ENCODE measurements at places on chromosomes 2 and 18.

- DNase-seq: no peak
Measured at GRCh38 chr2:60280238-60280637, 273.2 kb downstream of the BCL11A start.

GRCh38 chr2:241598061-241598460 lies 38.9 kb downstream of the THAP4 start:
- no peak for DNase-seq

DNA sequence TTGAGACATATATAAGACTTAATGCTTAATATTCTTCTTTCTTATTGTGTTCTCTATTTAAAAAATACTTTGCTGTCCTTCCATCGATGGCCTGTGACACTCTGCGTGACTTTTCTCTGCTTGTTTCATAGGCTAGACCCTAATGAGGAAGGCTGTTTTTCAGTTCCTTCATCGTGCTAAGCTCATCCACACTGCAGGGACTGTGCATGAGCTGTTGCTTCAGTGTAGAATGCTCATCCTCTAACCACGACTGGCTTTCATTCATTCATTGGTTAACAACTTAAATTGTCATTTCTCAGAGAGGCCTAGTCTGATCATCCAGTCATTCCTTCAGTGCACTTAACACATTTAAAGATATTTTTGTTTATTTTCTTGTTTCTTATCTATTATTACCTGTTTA lies 134.4 kb downstream of the CCDC85A start:
- no peak for DNase-seq

- DNase-seq: no peak
Measured at GRCh38 chr18:27017901-27018500, 152.5 kb upstream of the AQP4 start.

DNA sequence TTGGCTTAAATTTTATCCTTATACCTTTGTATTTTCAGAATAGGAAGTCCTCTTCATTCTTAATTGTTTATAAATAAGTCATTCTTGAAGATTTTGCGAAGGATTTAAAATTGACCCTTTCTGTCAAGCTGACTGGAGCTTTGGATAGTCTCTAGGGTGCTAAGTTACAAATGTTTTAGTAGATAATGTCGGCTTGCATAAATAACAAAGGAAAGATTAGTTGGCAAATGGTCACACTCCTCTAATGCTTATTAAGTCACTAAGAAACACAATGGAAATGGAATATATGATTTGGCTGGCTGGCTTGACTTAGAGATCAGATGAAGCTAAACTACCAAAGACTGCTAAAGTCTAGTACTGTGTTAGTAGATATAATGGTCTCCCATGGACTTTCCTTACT lies 40.6 kb downstream of the UBXN4 start:
- DNase-seq: no peak

DNA sequence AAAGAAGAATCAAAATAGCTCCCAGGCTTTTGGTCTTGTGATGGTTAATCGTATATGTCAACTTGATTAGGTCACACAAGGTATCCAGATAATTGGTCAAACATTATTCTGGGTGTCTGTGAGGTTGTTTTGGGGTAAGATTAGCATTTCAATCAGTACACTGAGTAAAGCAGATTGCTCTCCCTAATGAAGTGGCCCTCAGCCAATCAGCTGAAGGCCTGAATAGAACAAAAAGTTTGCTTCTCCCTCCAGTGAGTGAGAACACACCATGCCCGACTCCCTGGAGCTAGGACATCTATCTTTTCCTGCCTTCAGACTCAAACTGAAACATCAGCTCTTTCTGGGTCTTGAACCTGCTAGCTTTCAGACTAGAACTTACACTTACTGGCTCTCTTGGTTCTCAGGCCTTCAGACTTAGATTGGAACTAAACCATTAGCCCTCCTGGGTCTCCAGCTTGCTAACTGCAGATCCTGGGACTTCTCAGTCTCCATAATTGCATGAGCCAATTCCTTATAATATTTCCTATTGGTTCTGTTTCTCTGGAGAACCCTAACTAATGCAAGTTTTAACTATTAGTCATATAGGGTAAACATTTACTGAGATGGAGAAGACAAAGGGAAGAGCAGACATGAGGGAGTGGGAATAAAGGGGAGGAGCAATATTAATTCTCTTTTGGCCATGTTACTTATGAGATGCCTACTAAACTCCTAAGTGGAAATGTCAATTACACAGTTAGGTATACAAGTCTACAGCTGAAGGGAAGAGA lies 25.5 kb downstream of the LNPK start:
- DNase-seq: no peak

DNA sequence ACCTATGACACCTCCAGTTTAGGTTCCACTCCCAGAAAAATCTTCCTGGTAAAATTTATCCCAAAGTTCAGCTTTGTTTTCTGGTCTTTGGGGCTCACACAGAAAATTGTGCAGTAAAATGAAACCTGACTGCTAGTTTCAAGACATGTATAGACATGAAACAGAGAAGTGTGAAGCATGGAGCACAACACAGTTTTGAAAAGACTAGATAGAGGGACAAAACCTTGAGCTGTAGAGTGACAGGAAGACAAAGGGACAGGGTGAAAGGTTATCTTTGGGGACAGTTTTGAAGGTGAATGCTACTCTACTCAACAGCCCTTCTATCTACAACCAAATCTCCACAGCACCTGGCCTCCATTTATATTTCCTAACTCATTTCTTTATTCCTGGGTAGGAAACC lies 352.6 kb downstream of the RBM43 start:
- no peak for DNase-seq

- no peak for DNase-seq
Measured at GRCh38 chr2:219983836-219984235, 356.4 kb downstream of the SLC4A3 start.

DNA sequence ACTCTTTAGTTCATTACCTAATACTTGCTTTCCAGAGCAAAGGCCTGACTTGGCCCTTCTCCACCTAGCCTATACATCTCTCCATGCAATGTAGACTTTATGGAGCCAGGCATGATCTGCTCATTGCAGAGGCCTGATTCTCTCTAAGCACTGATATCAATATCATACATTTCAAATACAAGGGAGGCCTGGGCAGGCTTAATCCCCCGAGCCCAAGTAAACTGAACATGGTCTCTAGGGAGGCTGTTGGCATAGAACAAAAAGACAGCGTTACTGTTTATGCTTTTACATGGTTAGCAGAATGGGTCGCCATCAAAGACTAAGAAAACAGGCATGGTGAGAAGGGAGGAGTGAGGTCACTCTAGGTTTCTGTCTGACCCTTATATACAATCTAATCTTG lies 695.1 kb downstream of the ZEB2 start:
- DNase-seq: no peak

GRCh38 chr2:65103013-65103715 lies 26.7 kb downstream of the RAB1A start:
- DNase-seq: no peak

DNA sequence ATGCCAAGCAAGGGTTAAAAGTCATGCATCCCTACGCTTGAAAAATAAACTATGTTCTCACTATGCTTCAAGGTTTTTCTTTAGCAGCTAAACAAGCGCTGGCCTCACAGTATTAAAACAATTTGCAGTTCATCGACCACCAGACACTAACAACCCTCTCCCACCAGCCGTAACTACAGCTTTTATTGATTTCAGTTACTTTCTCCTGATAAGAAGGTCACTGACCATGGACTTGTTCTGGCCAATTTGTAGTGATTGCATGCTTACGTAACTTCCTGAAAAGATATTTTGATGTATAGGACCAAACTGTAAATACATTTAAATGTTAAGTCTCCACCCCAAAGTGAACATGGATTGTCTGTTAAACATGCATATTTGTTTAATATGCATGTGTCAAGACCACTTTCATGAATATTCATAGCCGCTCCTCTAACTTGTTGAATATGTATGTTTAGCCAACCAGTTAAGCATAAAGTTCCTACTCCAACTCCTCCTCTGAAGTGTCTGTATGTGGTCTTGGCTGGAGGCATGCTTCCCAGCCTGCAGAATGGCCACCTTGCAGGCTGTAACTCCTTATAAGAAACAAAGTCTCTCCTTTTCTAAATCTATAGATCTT lies 1.7 kb upstream of the THOC1 start:
- no peak for DNase-seq

DNA sequence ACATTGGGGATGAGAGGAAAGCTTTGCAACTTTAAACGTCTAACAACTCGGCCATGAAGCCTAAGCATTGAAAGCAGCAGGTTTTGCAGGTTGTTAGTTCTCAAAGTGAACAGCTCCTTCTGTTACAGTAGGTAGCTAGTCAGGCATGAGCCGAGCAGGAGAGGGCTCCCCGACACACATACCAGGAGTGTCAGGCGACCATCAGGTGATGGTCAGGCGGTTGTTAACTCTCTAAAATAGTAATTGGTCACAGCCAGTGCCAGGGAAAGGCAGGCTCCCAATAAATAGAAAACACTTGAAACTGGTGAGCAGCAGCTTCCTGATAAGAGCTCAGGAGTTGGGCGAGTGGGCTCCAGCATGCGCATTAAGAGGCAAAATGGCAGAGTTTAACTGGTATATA lies 53.5 kb upstream of the DAPL1 start:
- DNase-seq: no peak

DNA sequence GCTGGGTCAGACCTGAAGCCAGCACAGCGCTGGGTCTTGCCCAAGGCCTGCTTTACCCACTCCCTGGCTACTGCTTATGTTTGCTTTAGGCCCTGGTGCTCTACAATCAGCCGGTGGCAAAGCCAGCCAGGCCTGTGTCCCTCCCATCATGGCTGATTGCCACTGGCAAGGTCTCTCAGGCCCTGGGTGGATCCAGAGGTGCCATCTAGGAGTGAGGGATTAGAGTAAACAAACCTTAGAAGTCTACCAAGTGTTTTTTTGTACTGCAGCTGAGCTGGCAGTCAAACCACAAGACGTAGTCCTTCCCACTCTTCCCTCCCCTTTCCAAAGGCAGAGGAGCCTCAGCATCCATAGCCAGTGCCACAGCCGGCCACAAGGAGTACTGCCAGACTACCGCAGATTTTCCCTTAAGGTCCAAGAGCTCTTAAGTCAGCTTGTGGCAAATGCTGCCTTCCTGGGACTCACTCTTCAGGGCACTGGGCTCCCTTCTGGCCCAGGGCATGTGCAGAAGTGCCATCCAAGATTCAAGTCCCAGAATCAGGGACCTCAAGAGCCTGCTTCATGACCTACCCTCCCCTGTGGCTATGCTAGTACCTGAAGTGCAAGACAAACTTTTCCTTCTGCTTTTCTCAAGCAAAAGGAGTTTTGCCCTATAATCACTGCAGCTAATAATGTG lies 20.0 kb downstream of the IL1RL2 start:
- DNase-seq: no peak

DNA sequence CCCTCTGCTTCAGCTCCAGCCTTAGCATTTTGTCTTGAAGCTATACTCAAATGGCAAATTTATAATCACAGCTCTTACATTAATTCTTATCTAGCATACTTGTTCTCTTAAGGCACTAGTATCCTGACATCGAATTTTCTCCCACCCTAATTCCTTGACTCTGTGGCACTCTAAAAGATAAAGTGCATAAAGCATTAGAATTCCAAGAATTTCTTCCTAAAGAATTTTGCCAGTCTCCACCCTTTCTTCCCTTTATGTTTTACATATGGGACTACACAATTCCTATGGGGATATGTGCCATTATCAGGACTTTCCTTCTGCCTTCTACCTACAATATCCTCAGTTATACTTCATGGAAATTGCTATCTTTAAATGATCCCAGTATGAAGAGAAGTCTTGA lies 560.3 kb downstream of the ARHGAP15 start:
- DNase-seq: no peak

GRCh38 chr2:12176623-12177454 lies 430.4 kb downstream of the LPIN1 start:
- no peak for DNase-seq

- DNase-seq: peak; percentile 86
Measured at GRCh38 chr2:6181525-6181924, 489.3 kb downstream of the SOX11 start.

- no peak for DNase-seq
Measured at GRCh38 chr2:208671284-208671683, 264.7 kb downstream of the PTH2R start.

DNA sequence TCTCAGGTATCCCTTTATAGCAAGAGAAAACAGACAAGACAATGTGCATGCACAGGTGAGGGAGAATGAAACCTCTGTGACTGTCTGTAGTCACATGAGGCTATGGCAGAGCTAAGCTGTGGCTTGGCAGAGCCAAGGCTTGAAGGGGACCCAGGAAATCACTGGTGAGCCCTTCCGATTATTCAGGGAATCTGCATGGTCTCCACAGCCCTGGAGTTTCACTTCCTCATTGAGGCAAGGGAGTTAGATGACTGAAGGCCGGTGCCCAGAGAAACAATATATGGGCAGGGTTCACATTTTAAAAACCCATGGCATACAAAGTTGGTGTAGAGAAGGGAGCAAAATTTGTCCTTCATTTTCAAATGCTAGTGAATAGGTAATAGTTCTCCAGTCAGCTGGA lies 144.4 kb upstream of the REV1 start:
- DNase-seq: no peak

DNA sequence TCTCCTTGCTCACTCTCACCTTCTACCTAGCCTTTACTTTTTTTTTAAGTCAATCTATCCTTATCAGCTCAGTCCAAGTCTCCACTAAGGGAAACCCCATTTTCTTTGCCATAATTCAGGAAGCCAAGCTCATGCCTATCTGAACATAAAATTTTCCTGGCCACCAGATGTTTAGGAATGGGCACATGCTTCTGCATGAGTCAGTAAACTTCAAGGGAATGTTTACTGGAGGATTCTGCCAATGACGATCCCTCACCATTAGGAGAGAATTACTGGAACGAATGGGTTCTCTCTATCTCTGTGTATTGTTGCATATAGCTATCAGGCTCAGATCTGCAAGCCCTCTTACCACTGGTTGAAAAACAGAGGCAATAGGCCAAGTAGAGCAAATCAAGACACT lies 731.7 kb upstream of the ZNF804A start:
- no peak for DNase-seq

GRCh38 chr2:126823951-126824350 lies 74.7 kb upstream of the TEX51 start:
- DNase-seq: no peak

GRCh38 chr2:212145121-212145520 lies 393.5 kb downstream of the ERBB4 start:
- no peak for DNase-seq

DNA sequence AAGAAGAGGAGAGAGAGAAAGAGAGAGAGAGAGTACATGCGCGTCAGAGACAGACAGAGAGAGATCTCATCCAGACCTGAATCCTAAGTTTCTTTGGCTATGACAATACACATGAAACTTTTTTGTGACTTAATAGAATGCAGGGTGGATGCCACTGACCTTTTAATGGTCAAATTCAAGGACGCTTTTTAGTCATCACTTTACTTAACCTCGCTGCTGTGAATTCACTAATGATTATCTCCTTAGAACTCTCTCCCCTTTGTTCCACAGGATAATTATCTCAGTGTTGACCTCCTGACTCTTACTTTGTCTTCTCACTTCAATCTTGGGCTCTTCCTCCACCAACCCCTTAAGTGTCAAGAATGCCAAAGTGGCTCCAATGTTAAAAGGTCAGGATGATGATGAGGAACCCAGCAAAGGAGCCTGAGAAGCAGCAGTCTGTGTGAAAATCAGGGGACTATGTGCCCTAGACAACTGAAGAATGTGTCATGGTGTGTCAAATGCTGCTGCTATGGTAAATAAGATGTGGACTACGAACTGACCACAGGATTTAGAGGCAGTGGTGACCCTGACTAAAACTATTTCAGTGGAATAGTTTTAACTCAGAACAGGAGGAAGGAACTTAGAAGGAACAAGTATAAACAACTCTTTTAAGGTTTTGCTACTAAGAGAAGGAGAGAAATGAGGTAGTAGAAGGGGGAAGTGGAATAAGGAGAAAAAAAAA lies 382.1 kb downstream of the ZEB2 start:
- no peak for DNase-seq

- peak; percentile 85 for DNase-seq
Measured at GRCh38 chr2:29627279-29627711, 294.1 kb downstream of the ALK start.

Measured in AG04450 (cell line).